ENCODE measurements at places on chromosomes 7 and 10.

DNA sequence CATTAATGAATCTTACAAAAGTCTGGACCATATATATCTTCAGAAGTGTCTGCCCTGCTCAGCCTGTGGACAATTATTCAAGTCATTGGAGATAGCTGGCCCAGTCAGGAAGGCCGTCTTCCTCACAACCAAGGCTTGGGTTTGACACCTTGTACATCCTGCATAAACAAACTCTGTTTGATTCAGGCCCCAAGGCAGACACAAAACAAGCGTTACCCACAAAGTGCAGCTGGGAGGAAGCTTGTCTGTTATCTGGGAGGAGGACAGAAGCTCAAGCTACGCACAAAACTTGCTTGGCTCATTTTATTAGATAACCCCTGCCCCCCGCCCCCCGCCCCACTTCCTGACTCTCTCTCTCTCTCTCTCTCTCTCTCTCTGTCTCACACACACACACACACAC, 166.9 kb upstream of the WDR11 start:
- peak; percentile 29 for DNase-seq

DNA sequence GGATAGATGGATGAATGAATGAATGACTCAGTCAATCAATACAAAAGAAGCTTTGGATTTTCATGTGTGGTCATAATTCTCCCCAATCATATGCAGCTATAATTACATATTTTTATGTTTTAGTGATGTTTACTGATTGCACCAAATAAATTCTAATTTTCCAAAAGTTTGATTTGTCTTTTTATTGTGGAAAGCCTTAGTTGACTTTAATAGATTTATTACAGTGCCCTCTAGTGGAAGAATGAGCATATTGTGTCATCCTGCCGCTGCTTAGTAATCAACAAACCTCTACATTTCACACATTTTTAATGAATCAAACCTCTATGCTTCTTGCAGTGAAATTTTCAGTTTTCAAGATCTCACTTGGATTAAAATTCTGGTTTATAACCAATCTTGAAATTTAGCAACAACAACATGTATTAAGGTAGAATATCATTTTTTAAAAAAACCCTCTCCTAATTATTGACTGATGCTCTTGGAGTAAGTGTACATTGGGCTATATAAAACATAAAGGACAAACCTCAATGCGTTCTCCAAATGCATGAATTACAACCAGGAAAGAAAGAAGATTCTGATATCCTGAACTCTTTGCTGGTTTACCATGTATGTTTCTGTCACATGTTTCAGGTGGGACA, 55.6 kb upstream of the PNLIP start:
- peak; percentile 16 for DNase-seq

DNA sequence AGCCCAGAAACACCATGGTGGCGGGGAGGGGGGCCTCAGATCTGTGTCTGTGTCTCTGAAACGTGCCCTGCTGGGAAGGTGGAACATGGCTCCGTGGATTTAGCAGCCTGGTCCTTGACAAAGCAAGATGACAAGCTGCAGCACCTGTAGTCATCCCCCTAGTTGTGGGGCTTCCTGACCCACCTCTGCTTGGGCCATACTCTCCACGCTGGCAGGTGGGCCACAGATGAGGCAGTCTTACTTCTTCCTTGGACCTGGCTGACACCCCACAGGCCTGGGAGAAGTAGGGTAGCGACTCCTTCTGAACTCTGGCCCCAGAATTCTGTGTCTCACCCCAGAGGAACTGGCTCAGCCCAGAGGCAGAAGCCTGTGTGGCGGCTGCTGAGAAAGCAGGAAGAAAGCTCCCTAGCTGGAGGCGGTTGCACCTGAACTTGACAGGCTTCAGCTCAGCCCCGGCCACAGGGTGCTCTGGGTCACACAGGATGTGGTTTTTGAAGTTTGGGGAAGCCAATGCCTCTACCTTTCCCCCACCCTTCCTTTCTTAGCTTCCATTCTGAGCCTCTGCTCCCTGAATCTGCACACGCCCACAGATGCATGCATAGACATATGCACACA, 113.9 kb downstream of the ABLIM1 start:
- peak; percentile 76 for DNase-seq

GRCh38 chr10:35636956-35637355, 5.1 kb downstream of the FZD8 start:
- no peak for DNase-seq

GRCh38 chr10:85612378-85612775, 754.2 kb downstream of the GRID1 start:
- peak; percentile 63 for DNase-seq

DNA sequence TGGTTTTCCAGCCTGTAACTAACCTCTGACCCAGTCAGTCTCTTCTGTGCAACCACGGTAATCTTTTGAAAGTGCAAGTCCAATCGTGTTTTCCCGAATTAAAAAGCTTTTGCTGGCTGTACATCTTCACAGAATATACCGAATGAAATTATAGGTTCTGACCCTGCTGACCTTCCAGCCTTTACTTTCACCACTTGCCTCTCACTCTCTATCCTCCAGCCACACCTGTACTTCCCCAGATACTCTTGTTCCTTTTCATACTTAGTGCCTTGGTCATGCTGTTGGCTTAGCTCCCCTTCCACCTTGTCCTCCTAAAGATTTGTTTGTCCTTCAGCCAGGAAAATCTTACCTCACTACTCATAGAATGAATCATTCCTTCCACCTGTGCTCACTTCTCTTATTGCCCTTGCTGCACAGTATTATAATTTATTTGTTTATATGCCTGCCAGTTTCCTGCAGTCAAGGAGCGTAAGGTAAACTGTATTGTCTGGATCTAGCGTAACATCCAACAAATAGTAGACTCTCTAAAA, 2.3 kb upstream of the PNPLA8 start:
- no peak for DNase-seq

- no peak for DNase-seq
Observed at GRCh38 chr7:1872191-1873069, 202.4 kb downstream of the ELFN1 start.

DNA sequence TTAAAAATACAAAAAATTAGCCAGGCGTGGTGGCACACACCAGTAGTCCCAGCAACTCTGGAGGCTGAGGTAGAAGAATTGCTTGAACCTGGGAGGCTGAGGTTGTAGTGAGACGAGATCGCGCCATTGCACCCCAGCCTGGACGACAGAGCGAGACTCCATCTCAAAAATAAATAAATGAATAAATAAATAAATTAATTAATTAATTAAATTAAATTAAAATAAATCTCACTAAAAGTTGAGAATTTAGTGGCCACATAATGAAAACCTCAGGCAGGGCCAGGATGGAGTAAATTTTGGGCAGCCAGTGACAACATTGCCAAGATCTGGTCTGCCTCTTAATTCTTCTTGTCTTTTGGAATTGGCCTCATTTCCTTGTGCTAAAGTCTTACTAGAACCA, 187.5 kb upstream of the FEZF1 start:
- DNase-seq: no peak

DNA sequence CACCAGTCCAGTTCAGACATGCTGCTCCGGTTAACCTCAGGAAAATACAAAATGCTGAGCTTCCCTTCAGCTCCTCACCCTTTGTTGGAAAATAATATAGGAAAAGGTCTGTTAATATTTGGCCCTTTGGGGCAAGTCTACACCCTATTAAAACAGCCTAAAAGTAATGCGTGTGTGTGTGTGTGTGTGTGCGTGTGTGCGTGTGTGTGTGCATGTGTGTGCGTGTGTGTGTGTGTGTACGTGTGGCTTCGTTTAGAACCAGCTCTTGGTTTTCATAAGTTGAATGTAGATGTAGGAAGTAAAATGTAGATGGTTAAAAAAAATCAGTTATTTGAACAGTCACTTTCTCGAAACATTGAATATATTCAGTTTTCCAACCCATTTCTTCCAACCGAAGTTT, 61.1 kb upstream of the PDCD4 start:
- DNase-seq: no peak

- no peak for DNase-seq
Observed at GRCh38 chr10:131435232-131435631, 123.7 kb upstream of the TCERG1L start.

- DNase-seq: no peak
Observed at GRCh38 chr7:67659091-67659490, 662.5 kb downstream of the TYW1 start.

- no peak for DNase-seq
Observed at GRCh38 chr10:22736134-22736533, 21.8 kb upstream of the PIP4K2A start.

DNA sequence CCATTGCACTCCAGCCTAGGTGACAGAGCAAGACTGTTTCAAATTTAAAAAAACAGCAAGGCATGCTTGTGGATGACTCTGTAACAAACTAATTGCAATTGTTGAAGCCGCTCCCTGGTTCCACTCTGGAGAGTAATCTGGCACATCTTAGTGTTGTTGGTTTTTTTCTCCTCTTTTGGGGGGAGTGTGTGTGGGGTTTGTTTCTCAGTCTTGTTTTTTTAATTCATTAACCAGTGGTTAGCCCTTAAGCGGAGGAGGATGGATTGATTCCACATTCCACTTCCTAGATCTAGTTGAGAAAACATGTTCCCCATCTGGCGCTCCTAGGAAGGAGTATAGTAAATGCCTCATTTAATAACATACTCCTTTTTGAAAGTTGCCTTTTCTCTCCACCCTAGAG, 8.6 kb upstream of the ZNF713 start:
- DNase-seq: no peak

DNA sequence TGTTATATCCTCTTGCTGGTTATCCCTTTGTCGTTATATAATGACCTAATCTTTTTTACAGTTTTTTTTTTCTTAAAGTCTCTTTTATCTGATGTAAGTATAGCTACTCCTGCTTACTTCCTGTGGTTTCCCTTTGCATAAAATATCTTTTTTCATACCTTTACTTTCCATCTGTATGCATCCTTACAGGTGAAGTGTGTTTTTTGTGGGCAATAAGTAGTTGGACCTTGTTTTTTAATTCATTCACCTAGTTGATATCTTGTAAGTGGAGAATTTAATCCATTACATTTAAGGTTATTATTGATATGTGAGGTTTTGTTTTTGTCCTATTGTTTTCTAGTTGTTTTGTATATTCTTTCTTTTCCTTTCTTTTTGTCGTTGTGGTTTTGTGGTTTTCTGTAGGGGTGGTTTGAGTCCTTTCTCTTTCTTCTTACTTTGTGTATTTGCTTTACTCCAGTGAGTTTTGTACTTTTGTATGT, 168.6 kb downstream of the MLLT10 start:
- DNase-seq: no peak

GRCh38 chr7:80521809-80522208, 9.9 kb upstream of the GNAT3 start:
- DNase-seq: no peak

- peak; percentile 59 for DNase-seq
Observed at GRCh38 chr7:87218796-87219544, 562 bp downstream of the TMEM243 start.

GRCh38 chr7:51148216-51148615, 168.4 kb downstream of the COBL start:
- no peak for DNase-seq

DNA sequence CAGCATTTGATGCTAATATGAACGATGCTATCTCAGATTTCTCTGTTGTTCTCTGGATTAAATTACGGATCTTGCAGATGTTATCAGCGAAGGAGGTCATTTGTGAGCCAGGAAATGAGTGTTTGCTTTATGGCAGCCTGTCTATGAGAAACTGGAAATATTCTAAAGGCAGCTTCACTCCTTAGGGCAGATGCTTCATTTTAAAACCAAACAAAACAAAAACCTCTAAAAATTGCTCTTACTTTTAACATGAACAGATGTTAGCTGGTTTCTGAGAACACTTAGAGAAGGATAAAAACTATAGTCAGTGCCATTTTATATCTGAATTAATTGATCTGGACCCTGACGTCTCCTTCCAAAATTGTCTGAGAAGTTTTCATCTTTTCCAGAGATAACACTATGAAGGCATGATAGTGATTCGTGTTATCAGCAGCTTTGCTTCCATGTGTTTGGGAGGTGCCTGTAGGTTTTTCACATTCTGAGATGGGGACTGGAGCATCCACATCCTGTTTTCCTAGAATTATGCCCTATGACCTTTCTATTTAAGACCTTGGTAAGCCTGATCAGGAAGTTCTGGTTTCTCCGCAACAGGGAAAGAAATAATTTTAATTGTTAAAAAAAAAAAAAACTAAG, 53.1 kb downstream of the CPED1 start:
- DNase-seq: no peak

- DNase-seq: no peak
Observed at GRCh38 chr10:34101001-34101400, 714.1 kb downstream of the PARD3 start.

DNA sequence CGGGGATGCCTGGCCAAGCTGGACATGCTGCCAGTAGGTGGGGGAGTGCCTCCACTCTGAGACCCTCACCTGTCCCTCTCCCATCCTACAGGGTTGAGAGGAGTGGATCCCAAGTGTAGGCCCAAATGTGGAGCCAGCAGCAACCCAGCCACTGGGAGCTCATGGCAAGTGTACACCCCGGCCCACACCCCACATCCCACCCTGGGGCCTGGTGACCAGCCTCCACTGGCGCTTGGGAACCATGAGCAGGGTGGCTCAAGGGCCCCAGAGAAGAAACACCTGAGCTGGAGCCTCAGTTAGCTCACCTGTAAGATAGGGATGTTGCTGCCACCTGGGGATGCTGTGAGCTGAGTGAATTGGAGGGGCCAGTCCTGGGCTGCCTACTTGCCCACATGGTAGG, 10.4 kb upstream of the RET start:
- DNase-seq: no peak

- DNase-seq: no peak
Observed at GRCh38 chr10:61456095-61456789, 3.1 kb upstream of the TMEM26 start.

DNA sequence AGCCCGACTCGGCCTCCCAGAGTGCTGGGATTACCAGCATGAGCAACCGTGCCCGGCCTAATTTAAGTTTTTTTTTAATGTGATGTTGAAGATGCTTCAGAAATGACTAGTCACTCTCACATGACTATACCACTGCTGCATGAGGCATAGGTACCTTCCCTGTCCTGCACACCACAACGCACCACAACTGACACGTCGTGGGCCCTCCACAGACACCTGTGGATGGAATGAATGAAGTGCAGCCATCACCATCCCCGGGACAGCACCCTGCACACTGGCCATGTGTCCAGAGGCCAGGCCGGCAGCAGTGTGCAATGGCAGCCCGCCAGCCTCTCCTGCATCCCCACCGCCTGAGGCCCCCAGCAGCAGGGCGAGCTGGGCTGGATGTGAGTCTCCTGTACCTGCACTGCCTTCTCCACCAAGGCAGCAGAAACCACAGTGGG, 55.1 kb downstream of the VOPP1 start:
- DNase-seq: no peak

DNA sequence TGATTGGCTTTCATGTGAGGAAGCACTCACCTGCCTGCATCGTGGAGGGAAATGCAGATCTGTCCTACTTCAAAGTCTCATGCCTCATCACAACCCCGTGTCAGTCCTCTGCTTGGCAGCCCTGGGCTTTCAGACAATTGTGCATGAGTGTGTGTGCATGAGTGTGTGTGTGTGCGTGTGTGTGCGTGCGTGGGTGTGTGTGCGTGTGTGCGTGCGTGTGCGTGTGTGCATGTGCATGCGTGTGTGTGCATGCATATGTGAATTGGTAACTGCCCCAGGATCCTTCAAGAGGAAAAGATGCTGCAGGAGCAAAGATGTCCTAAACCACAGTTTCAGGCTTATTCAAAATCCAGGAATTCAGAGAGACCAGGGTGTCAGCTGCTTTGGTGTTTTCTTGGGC, 71.3 kb downstream of the LANCL2 start:
- no peak for DNase-seq

Measured in CD4-positive, alpha-beta T cell treated with Interleukin-4 for 1 hour (primary cell).